ENCODE measurements at places on chromosomes 1 and 21.

- peak; percentile 44 for DNase-seq
Observed at GRCh38 chr1:23791516-23792047, 637 bp downstream of the LYPLA2 start.

DNA sequence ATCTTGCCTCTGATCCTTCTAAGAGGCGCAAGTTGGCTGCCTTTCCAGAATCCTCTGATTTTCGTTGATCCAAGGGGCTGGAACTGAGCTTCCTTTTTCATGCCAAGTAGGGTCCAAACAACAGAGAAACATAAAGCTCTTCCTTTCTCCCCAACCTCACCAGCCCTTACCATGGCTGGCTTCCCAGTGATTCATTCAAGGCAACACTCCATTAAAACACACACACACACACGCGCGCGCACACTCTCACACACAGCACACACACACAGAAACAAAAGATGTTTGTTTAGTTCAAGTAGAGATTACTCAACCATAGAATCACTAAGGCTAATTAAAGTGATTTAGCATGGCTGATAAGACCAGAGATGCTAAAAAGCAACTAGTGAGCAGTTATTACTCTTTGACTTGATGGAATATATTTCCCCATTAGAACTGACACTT, 13.0 kb upstream of the GUCA2A start:
- no peak for DNase-seq

GRCh38 chr1:14915356-14916054, 238.0 kb upstream of the TMEM51 start:
- DNase-seq: peak; percentile 60

DNA sequence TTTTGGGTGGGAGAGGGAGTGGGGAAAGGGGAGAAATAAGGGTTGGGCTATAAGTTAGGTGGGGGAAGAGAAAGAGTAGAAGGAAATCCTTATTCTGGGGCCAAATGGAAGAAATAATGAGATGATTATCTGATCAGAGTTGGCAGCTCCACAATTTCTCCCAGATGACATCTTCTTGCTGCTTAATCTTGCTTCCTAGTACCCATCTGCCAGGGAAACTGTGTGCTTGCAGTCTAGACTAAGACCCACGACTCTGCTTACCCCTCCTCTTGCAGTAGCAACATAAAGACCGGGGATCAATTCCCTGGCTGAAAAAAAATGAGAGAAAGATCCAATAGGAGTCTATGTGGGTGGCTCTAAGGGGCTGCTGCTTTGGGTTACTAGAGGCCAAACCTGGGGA, 95.6 kb downstream of the PAPPA2 start:
- no peak for DNase-seq

GRCh38 chr1:23210351-23210785, 6.9 kb downstream of the HTR1D start:
- no peak for DNase-seq

DNA sequence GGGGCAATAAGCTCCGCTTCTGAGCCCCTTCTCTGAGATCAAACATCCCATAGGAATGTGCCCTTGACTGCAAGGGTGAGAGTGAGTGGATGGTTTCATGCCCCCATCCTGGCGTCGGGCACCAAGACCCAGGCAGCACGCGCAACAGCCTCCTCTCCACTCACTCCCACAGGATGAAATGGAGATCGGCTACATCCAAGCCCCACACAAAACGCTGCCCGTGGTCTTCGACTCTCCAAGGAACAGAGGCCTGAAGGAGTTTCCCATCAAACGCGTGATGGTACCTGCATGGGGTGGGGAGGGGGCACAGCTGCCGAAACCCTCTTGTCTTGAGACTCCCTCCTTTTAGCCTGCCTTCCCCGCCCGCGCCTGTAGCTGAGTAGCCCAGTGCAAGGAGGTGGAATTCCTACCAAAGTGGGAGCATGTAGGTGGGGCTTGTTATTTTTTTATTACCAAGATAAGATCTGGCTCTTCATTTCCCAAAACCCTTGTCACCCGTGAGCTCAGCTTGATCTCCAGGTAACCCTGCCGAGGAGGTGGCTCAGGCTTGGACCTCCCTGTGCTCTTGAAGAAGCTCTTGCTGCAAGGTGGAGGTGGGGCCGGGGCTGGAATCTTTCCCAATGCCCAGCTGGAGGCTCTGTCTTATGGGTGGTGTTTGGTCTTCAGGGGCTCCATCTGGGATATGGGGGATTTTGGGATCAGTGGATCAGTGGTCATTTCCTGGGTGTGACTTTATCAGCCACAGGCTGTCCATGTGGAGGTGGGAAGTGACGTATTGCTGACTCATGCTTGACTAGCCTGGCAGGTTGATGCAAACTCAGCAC, 24.0 kb upstream of the PADI6 start:
- no peak for DNase-seq

DNA sequence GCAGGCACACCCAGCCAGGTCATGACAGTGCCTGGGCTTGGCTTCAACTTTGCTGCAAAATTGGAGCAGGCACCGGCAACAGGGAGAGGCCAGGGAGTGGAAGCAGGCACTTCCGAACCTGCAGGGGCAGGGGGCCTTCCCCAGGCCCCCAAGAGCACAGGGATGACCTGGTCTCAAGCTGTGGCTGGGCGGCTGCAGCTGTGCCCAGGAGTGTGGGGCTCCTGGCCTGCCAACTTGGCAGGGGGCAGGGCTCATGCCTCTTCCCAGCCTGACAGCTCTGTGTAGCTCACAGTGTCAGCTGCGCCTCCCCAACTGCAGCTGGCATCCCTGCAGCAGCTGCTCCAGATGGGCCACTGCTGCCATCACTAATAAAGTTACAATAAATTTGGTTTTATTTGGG, 51.5 kb upstream of the SCYL3 start:
- DNase-seq: no peak

- no peak for DNase-seq
Observed at GRCh38 chr1:182304627-182305026, 87.0 kb downstream of the GLUL start.

- DNase-seq: no peak
Observed at GRCh38 chr1:4263699-4264098, 363.6 kb upstream of the C1orf174 start.

GRCh38 chr1:42765832-42766740, 742 bp downstream of the P3H1 start:
- peak; percentile 62 for DNase-seq
